Foreskin melanocyte (primary cell): ENCODE measurements at places on chromosomes 1 and 21.

GRCh38 chr1:36279110-36279788 lies 26.9 kb upstream of the SH3D21 start:
- DNase-seq, result no peak

GRCh38 chr1:21337928-21338572 lies 47.8 kb upstream of the ECE1 start:
- no peak for DNase-seq

DNA sequence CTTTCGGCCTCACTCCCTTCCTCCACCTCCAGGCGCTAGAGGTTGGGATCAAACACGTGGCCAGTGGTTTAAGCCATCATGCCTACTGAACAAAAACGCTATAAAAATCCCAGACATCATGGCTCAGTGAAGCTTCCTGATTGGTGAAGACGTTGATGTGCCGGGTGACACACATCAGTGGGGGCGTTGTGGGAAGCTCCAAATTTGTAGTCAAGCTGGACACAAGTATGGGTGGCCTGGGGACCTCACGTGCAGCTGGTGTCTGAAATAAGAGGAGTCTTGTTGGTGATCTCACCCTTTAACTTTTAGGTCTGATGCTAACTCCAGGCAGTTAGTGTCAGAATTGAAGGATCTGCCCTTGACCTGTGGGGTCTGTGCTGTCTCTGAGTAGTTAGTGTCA lies 6.7 kb downstream of the CFAP298 start:
- DNase-seq, result no peak

DNA sequence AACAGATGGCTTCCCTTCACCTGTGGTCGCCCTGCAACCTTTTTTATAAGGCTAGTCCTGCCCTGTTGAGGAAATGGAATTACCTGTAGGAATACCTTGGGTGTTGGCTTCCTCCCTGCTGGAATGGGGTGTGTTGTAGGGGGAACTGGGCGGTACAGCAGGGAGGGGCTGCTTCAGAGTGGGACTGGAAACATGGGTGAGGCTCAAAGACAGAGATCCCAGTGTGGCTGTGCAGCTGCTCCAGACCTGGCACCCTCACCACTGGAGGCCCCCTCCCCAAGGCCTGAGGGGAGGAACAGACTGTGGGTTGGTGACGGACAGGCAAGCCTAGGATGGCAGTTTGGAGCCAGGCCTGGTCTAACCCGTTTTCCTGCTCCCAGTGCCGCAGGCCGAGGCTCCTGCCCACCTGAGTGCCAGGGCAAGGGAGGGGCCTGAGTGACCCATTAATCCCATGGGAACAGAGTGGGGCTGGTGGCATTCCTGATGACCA lies 4.5 kb downstream of the EFNA3 start:
- no peak for DNase-seq
